ENCODE measurements at places on chromosomes 5 and 9. TPM values are rescaled to one million over a fixed set of nuclear protein-coding genes. Genes with fewer than 3 reads are reported as not detected.

PTGES gene
- total RNA-seq: 0.41 TPM

IL13 gene
- 0.72 TPM for total RNA-seq

DNA sequence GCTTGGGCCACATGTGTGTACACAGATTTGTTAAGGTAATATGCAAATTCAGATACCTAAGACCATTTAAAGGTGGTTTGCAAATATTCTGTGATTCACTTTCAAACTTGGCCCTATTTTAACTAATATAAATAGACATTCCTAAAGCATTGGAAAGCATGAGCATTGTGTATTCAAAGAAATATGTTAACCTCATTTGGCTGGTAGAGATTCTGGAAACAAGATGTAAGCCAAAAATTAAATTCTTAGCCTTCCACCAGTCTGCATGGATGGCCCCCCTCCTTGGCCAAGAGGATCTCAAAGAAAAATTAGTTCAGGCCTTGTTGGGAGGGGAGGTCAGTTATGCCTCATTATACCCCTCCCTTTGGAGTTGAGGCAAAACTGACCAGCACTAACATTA lies 38.7 kb upstream of the C6 start:
- DNase-seq: no peak

DNA sequence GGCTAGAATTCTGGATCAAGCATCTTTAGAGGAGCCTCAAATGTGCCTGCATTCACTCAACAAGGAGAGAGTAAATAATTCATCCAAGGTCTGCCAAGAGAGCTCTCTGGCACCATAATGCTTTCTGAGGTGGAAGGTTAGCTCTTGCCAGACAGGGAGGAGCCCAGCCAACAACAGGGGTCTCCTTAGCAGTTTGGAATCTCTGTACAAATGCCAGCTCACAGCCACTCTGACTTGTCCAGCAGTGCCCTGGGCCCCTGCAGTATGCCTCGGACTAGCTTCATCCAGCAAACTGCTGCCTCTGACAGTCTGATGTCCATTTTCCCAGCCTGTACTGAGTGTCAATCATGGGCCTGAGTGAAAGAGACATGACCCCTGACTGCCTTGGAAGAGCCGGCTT lies 127.2 kb upstream of the SLC44A1 start:
- DNase-seq: no peak

GRCh38 chr9:122197426-122197825 lies 31.3 kb downstream of the LHX6 start:
- DNase-seq: no peak

DNA sequence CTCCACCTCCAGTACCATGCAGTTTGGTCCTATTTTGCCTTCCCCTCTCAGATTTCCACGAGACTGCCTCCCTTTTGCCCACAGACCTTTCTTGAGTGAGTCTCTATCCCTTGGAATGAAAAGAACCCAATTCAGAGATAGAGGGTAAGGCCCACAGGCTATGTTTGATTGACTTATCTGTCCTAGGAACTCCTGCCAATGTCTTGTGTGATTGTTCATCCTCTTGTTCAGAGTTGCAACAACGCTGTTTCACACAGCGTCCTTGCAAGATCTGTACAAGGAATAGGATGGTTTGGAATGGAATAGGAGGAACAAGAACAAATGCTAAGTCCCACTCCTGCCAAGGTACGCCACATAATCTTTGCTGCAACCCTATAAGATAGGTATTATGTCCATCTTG lies 142.2 kb upstream of the ABCA1 start:
- no peak for DNase-seq

DNA sequence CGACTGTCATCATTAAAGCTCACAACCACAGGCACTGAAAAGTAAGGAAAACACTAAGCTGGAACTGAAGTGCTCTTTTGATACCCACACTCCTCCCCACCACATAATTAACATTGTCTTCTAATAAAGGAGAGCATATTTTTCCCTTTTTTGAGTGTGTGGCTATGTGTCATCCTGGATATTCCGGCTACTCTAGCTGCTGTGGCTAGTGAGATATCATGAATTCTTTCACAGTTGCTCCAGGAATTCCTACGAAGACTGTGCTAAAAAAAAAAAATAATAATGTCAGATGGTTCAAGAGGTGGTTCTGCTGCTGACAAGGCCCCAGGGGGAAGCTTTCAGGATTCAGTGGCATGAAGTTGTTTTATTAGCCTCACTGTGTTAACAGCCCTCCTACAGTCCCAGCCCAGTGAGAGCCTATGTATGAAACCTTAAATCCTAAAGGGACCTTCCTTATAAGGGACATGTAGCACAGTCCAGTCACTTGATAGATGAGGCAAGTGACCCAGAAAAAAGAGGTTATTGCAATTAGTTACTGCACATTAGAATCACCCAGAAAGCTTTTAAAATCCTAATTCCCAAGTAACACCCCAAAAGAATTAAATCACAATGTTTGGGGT lies 46.6 kb downstream of the TMEM252 start:
- DNase-seq: no peak

Data from activated naive CD4-positive, alpha-beta T cell treated with anti-CD3 and anti-CD28 coated beads, Interleukin-2, amount 50 U/mL, for 72 hours (primary cell).